Stimulated activated naive CD8-positive, alpha-beta T cell treated with anti-CD3 and anti-CD28 coated beads, Interleukin-15, Interleukin-2, amounts not matched to agents 100 U/mL and 50 U/mL, for 24 hours (primary cell): ENCODE measurements at places on chromosomes 6 and 20.

GRCh38 chr6:2998998-2999617, 586 bp upstream of the NQO2 start:
- DNase-seq = peak; percentile 81

DNA sequence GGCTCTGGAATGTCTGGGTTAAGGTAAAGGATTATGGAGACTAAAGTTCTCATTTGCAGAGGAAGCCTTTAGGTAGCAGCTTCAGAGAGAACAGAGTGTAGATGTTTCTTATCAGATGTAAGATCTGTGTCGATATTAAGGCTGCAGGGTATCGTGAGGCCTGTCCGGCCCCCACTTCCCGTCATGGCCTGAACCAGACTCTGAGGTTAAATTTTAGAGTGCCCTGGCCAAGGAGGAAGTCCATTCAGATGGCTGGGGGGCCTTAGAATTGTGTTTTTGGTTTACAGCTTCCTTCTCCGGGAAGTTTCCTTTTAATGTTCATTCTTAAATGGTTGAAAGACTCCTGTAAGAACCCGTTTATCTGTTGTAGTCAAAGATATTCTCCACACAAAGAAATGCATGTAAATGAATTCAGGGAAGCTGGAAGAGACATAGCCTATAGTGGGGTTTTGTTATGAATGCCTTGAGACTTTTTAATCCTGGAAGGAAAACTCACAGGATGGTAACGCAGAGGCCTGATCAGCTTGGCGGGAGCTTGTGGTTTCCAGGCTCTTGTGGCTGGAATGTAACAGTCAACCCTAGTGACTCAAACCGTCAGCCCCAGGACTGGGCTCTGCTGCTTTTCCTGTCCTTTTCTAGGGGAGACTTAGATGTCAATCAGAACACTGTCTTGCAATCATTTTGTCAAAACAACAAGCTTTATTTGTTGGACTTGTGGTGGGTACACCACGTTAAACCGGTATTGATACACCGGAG, 34.7 kb downstream of the KIF25 start:
- no peak for DNase-seq

DNA sequence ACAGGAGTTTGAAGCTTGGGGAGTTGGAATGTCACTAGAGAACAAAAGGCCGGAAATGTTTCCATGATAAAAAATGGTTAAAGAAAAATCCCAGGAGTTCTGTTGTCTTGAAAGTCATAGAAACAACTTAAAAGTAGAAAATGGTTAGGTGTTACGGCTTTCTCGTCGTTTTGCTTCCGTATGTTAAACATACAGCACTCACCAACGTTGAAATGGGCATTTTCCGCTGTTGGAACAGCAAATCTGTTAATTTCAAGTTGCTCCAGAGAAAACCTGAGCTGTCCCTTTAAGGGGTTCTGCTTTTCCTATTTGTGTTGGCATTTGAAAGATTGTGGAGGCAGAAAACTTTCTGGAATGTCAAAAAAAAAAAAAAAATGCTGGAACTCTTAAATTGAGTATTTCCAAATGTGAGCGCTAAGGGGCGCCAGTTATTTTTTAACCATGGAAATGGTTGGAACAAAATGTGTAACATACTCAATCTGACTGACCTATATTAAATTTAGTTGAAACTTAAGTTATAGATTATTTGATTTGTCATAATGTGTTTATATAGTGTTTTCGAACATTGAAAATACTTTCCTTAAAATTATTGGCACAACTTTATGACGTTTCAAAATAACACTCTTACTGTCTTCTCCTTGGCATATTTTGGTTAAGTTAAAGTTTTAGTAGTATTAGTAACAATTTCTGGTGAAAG, 2.2 kb downstream of the QKI start:
- peak; percentile 44 for DNase-seq

- no peak for DNase-seq
These were observed 520.3 kb downstream of the CDH26 start for GRCh38 chr20:60478533-60478932.

DNA sequence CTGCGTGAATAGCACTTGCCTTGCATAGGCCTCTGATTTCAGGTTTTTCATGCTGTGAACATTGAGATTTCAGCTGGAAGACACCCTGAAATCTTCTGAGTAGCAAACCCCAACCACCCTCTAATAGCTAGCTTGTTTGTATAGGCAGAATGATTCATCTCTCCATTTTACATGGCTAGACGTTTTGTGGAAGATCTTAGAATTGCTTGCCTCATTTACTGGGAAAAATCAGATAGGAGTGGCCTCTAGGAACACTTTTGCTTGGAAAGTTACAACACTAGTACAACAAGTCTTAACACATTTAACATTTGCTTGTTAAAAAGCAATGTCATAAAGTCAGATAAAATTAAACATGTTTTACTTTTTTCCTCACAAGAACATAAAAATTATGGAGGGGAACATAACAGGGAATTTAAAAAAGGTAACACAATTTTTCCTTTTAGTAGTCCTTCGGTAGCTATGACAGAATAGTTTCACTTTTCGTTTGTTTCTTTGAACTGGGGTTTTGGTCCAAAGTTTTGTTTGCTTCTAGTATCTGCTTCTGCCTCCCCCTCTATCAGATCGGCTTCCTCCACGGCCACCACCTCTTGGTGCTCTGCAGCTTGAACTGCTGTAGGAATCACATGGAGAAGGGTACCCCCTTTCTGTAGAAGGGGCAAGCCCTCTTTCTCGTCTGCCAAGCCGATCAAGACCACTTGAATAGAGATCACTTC, 102.2 kb upstream of the PTCHD4 start:
- no peak for DNase-seq

GRCh38 chr6:14635934-14636591, 518.5 kb downstream of the CD83 start:
- peak; percentile 15 for DNase-seq

DNA sequence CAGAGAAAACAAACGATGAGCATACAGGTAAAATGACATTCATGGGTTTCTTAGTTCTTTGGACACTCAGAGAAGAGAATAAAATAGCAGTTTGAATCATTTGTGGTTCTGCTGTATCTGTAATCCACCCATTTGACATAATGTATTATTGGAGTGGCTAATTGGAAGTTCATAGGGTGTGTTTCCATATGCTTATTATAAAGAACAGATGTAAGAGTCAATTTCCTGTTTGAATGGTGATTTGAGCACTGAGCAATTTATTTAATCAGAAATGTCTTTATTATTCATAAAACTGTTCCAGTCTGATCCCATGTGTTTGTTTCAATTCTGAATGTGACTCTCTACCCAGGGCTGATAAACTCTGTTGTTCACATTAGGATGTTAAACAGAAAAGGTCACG, 939.1 kb downstream of the KIF16B start:
- DNase-seq = no peak

- no peak for DNase-seq
These were observed 669.3 kb upstream of the GJE1 start for GRCh38 chr6:141463237-141463977.
